SW480 (cell line): ENCODE measurements at places on chromosomes 7 and 10.

- no peak for DNase-seq
These were observed 94.9 kb downstream of the MARCHF5 start for GRCh38 chr10:92385831-92386230.

- DNase-seq, result no peak
These were observed 87.4 kb downstream of the APBB1IP start for GRCh38 chr10:26525586-26525985.

- DNase-seq, result peak; percentile 34
These were observed 44.1 kb upstream of the CNPY1 start for GRCh38 chr7:155590215-155591018.

DNA sequence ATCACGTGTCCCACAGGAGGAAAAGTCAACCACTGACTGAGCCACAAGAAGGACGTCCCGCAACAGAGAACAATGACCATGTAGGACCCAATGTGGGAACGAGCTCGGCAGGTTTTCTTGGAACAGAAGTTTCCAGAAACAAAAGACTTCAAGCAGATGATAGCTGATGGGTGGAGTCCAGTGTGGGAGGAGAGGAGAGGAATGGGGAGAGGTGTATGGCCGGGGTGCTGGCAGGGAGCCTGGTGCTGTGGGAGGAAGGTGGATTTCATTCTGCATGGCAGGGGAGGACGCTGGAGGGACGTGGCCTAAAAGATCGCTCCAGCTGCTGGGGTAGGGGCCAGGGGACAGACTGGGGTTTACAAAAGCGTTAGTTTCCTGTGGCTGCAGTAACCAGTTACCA, 48.5 kb upstream of the LMTK2 start:
- DNase-seq, result no peak

- DNase-seq, result no peak
These were observed 162.1 kb upstream of the NOBOX start for GRCh38 chr7:144565586-144565985.
